Frontal cortex (tissue), 4 donors: ENCODE measurements at places on chromosomes 1 and 21. TPM values are rescaled to one million over a fixed set of nuclear protein-coding genes. Genes with fewer than 3 reads are reported as not detected.

SUMO3 gene
- 63.2 TPM for total RNA-seq

TNFRSF4 gene
- not detected for total RNA-seq

OR10R2 gene
- not detected for total RNA-seq

ATPAF1 gene
- total RNA-seq: 31.4 TPM

WDR47 gene
- 277 TPM for total RNA-seq

MECR gene
- 13.5 TPM for total RNA-seq

LCE2A gene
- not detected for total RNA-seq

WNT4 gene
- total RNA-seq: 3.3 TPM

ADGRL4 gene
- 1.2 TPM for total RNA-seq

UFC1 gene
- 138 TPM for total RNA-seq

TMCC2 gene
- 33.0 TPM for total RNA-seq

CENPF gene
- 17.9 TPM for total RNA-seq

NCAM2 gene
- 63.6 TPM for total RNA-seq

TTC39A gene
- total RNA-seq: 1.2 TPM

PDPN gene
- 4.1 TPM for total RNA-seq

SYT14 gene
- total RNA-seq: 51.4 TPM

RCAN3 gene
- total RNA-seq: 16.3 TPM

NBPF6 gene
- total RNA-seq: not detected

MMP23B gene
- total RNA-seq: 0.82 TPM

PCNX2 gene
- 228 TPM for total RNA-seq
